Endothelial cell (in vitro differentiated cells): ENCODE measurements at places on chromosomes 3 and 15. TPM values are rescaled to one million over a fixed set of nuclear protein-coding genes. Genes with fewer than 3 reads are reported as not detected.

DNA sequence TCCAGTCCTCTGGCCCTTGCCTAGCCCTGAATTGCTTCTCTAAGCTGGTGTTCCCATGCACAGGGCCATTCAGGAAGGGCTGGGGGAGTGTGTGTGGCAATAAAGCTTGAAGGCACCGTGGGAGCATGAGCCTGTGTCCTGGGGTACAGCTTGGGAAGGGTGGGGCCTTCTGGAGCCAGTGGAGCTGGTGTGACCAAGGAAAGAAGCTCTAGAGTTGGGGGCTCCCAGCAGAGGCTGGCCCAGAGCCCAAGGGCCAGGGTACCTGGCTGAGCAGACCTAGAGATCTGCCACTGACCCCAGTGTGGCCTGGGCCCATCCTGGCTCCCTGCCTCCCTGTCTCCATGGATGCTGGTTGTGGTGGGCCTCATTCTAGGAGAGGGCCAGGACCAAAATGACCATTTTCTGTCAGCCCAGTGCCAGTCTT lies 8.1 kb downstream of the ABTB1 start:
- DNase-seq = no peak
- peaks cover 2% of the 10 kb centered on the region for H3K27me3 ChIP-seq
- H3K4me1 ChIP-seq = no peaks in the 10 kb centered on the region
- no peaks in the 10 kb centered on the region for H3K36me3 ChIP-seq
- H3K27ac ChIP-seq = no peak overlapping the region

DNA sequence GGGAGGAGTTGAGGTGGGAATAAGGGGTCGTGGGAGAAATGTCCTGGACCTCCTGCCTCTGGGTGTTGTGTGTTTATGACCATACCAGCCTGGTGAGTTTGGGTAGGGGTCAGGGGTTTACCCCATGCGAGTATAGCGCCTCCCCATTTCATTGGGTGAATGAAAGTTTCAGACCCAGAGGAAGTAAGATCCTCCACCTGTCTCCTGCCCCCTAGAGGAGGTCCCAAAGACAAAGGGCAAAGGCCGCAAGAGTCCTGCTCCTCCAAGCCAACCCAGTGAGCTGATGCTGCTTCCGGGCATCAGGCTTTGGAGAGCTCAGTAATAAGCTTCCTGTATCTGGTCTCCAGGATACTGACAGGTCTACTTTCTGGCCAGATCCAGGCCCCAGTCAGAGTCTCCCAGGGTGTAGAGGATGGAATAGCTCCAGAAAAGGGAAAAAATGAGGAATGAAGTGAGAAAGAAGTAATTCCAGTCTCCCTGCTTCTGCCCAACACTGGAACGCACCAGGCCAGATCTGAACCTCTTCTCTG lies 6.4 kb upstream of the TBC1D21 start:
- peaks cover 18% of the 10 kb centered on the region for H3K4me1 ChIP-seq
- no peak overlapping the region for H3K4me3 ChIP-seq
- no peaks in the 10 kb centered on the region for H3K36me3 ChIP-seq
- DNase-seq = no peak

DNA sequence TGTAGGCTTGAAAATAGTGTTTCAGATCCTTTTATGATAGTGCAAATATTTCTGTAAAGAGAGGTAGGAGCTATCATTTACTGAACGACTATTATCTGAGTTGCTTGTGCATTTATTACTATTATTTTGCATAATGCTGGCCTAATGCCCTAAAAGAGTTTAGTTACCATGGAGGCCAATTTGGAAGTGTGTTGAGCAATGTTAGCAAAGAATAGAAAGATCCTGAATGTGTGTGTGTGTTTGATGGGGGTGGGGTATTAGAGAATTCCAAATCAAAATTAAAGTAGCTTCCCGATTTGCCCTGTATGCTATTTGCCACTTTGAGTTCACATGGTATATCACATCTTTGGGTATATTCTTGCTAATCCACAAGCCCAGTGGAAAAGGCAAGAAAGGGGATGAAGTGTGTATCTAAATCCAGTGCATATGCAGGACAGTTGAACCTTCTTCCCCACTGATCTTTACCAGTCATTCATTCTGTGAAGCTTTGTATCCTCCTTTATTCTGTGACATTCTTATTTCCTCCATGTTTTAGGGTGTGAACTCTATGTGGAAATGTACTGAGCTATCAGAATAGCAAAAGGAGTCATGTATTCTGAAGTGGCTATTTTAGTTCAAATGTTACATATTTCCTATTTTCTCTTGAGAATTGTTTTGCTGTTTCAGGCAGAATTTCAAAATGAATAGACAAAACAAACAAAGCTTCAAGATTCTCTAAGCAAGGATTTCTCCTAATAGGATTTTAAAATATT lies 45.7 kb upstream of the PLSCR5 start:
- H3K27me3 ChIP-seq = no peaks in the 10 kb centered on the region
- no peaks in the 10 kb centered on the region for H3K36me3 ChIP-seq
- H3K27ac ChIP-seq = no peak overlapping the region
- no peak overlapping the region for H3K4me3 ChIP-seq

PLIN1 gene
- 0.64 TPM for total RNA-seq

TIMP4 gene
- 0.69 TPM for total RNA-seq

DNA sequence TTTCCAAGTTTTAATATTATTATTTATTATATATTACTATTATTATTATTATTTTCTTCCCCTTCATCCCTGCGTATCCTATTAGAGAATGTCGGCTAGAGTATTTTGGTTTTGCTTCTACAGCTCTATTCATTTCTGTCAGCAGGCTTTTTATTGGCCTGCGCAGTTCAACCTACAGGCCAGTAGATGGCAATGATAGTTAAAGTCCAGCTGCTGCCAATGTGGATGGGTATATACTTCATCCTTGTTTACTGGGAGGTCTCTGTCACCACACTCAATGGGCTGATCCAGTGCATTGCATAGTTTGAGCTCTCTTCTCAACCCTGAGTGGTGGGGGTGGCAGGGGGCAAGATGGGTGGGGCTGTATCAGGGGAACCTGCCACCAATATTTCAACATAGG lies 799.8 kb downstream of the NSUN3 start:
- peak; percentile 17 for DNase-seq
- H3K27me3 ChIP-seq = no peaks in the 10 kb centered on the region
- H3K4me3 ChIP-seq = no peak overlapping the region
- no peaks in the 10 kb centered on the region for H3K36me3 ChIP-seq
- H3K27ac ChIP-seq = no peak overlapping the region
- no peaks in the 10 kb centered on the region for H3K4me1 ChIP-seq

GRCh38 chr3:178244733-178245709 lies 291.2 kb upstream of the KCNMB2 start:
- H3K4me3 ChIP-seq = no peak overlapping the region
- DNase-seq = no peak
- no peaks in the 10 kb centered on the region for H3K27me3 ChIP-seq
- no peaks in the 10 kb centered on the region for H3K4me1 ChIP-seq
- H3K36me3 ChIP-seq = no peaks in the 10 kb centered on the region
- no peak overlapping the region for H3K27ac ChIP-seq

PLAAT1 gene
- total RNA-seq = 1.7 TPM

DNA sequence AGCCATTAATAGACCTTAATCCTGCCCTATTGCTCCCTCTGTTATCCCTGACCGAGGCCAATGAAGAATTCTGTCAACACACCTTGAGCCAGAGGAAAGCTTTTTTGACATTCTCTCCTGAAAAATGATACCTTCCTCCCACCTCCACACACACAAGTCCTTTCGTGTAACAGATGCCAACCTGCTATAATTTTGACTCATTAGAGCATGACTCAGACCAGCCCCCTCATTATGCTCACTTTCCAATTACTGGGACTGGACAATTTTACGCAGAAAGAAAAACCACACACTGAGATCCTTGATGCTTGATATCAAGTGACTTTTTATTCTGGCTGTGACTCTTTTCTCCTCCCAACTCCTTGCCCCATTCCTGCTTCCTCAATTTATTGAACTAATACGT lies 50.9 kb downstream of the LSAMP start:
- H3K4me3 ChIP-seq = no peak overlapping the region
- H3K27me3 ChIP-seq = peaks cover 4% of the 10 kb centered on the region
- H3K27ac ChIP-seq = no peak overlapping the region
- peaks cover 4% of the 10 kb centered on the region for H3K4me1 ChIP-seq

- DNase-seq = no peak
- H3K36me3 ChIP-seq = no peaks in the 10 kb centered on the region
- peaks cover 14% of the 10 kb centered on the region for H3K4me1 ChIP-seq
Observed at GRCh38 chr3:14555835-14556234, 15.7 kb upstream of the GRIP2 start.

PPP2R3A gene
- 19.3 TPM for total RNA-seq

- H3K36me3 ChIP-seq = peaks cover 4% of the 10 kb centered on the region
- no peak overlapping the region for H3K4me3 ChIP-seq
- DNase-seq = peak; percentile 22
- no peaks in the 10 kb centered on the region for H3K4me1 ChIP-seq
Observed at GRCh38 chr3:354432-354831, 157.9 kb downstream of the CHL1 start.

GRCh38 chr15:33215941-33216872 lies 21.7 kb upstream of the FMN1 start:
- peaks cover 3% of the 10 kb centered on the region for H3K27me3 ChIP-seq
- no peak for DNase-seq
- no peak overlapping the region for H3K4me3 ChIP-seq
- H3K4me1 ChIP-seq = no peaks in the 10 kb centered on the region
- H3K27ac ChIP-seq = no peak overlapping the region

- no peaks in the 10 kb centered on the region for H3K27me3 ChIP-seq
- H3K36me3 ChIP-seq = no peaks in the 10 kb centered on the region
- H3K27ac ChIP-seq = no peak overlapping the region
- H3K4me1 ChIP-seq = no peaks in the 10 kb centered on the region
Observed at GRCh38 chr3:183375337-183375736, 53.1 kb downstream of the MCF2L2 start.

GRCh38 chr3:190877925-190878324 lies 15.4 kb upstream of the GMNC start:
- no peaks in the 10 kb centered on the region for H3K4me1 ChIP-seq
- no peak for DNase-seq
- H3K27me3 ChIP-seq = no peaks in the 10 kb centered on the region
- no peak overlapping the region for H3K4me3 ChIP-seq

TLR9 gene
- not detected for total RNA-seq

- H3K27ac ChIP-seq = no peak overlapping the region
- DNase-seq = no peak
- no peaks in the 10 kb centered on the region for H3K4me1 ChIP-seq
- no peaks in the 10 kb centered on the region for H3K36me3 ChIP-seq
- H3K27me3 ChIP-seq = no peaks in the 10 kb centered on the region
Observed at GRCh38 chr3:157512534-157512933, 9.3 kb upstream of the VEPH1 start.

CFAP20DC gene
- total RNA-seq = 4.2 TPM

SAXO2 gene
- 2.0 TPM for total RNA-seq

GRCh38 chr15:59792359-59792758 lies 103.2 kb upstream of the BNIP2 start:
- no peak overlapping the region for H3K27ac ChIP-seq
- H3K27me3 ChIP-seq = no peaks in the 10 kb centered on the region
- H3K4me1 ChIP-seq = no peaks in the 10 kb centered on the region
- DNase-seq = no peak
- no peaks in the 10 kb centered on the region for H3K36me3 ChIP-seq

SKOR1 gene
- 0.21 TPM for total RNA-seq

- no peaks in the 10 kb centered on the region for H3K4me1 ChIP-seq
- H3K27ac ChIP-seq = no peak overlapping the region
- peaks cover 1% of the 10 kb centered on the region for H3K27me3 ChIP-seq
- H3K36me3 ChIP-seq = no peaks in the 10 kb centered on the region
- no peak for DNase-seq
- H3K4me3 ChIP-seq = no peak overlapping the region
Observed at GRCh38 chr3:70820397-70820796, 508.0 kb upstream of the MDFIC2 start.
